ENCODE measurements at places on chromosomes 4 and X.

DNA sequence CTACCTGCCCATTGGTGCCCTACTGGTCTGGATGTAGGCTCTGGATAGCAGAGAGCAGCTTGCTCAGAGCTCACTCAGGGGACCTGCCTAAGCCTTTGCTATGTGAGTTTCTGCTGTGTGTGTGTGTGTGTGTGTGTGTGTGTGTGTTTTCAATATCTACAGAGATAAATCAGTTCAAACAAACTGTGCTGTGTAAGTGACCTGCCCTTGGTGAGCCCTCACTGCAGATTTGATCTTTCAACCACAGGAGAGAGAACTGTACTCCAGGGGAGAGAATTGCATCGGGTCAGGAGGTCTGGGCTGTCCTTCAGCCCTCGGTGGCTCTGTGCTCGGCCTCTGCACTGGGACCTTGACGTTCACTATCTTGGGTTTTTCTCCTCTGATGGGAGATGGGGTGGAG, 35.0 kb upstream of the CDKN2AIP start:
- DNase-seq: no peak

DNA sequence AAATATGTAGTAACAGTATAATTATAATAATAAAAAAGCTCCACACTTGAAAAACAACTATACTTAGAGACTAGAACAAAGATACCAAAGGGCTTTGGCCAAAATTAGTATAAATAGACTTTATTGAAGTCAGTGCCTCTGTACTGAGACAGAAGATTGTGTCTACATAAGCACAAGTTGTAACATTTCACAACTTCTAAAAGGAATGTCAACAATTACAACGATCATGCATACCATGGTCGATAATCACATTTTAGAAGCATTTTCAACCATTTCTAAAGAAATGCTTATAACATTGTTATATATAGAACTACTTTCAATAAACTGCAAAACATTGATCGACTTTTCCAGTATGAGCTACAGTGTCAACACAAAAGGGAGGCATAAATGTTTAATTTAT, 57.0 kb downstream of the DHX15 start:
- no peak for DNase-seq

DNA sequence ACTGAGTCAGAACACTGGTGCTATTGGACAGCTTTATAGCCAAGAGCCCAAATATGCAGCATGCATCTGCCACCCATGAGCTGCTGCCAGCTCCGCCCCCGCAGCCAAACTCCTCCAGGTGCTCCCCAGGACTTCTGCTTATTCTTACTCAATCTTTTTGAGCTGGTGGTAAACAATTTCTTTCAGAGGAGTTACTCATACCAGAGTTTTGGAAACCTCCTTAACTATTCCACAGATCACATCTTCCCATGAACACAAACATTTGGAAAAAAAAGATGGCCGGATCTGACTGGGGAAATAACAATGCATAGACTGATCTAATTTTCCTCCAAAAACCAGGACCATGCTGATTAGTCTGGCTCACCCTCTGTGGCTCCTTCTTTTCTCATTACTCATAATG, 399.9 kb downstream of the GPM6A start:
- peak; percentile 31 for DNase-seq

- peak; percentile 37 for DNase-seq
These were observed 48.7 kb upstream of the STX18 start for GRCh38 chr4:4590546-4590945.

- DNase-seq: no peak
These were observed 14.0 kb upstream of the SHROOM4 start for GRCh38 chrX:50827996-50828395.

DNA sequence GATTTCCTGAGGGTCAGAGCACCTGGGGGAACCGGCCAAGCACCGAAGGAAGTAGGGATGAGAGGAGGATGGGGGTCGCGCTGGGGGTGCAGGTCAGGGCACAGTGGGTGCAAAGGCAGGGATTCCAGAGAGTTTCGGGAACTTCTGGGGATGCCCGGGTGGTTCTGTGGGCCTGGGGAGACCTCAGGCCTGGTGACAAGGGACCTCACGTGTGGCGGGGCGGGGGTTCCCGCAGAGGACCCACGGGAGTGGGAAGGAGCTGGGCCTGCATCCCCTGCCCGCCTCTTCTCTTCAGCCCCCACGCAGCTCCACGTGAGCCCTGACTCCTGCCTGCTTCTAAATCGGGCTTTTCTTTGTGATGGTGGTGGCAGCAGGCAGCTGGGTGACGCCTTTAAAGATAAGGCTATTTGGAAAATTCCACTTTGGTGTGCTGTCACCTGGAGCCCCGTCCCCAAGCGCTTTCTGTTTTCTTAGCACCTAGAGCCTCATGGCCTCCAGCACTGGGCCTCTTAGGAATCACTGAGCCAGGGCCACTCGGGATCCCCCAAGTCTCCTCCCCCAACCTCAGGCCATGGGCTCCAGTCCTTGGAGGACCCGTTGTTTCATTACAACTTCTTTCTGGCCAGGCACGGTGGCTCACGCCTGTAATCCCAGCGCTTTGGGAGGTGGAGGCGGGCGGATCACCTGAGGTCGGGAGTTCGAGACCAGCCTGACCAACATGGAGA, 7.1 kb upstream of the TBC1D14 start:
- DNase-seq: no peak
